Activated naive CD4-positive, alpha-beta T cell (primary cell): ENCODE measurements at places on chromosomes 11 and 22.

GRCh38 chr11:111982541-111983186 lies 42.5 kb upstream of the DLAT start:
- DNase-seq, result no peak

DNA sequence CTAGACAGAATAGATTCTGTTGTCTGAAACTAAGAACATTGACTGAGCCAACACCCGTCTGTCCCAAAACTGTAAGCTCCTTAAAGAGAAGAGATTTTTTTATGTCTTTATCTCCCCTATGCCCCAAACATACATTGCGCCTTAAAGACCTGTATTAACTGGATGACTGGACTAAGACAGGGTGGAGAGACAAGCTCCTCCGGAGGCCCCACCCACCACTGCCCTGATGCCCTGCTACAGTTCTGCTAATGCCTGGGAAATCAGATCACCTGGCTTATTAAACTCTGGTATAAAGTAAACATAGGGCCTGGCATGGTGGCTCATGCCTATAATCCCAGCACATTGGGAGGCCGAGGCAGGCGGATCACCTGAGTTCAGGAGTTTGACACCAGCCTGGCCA lies 203.7 kb downstream of the TENM4 start:
- no peak for DNase-seq

GRCh38 chr11:92894197-92894596 lies 75.3 kb upstream of the MTNR1B start:
- no peak for DNase-seq

DNA sequence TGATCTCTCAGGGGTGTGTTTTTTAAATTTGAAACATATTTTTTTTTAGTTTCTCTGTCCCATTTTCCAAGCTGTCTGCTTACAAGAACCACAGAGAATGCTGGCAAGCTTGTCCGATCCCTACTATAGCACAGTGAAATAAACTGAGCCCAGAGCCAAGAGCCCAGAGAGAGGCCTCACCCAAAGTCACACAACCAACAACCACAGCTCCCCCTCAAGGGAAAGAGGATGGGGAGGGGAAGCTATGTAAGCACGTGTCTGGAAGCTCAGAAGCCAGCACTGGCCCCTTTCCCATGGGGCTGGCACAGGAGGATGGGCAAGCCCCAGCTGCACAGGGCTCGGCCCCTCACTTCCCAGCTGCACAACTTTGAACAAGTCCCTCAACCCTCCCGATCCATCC lies 3.2 kb upstream of the SART1 start:
- DNase-seq, result no peak
